SK-N-SH (cell line): ENCODE measurements at places on chromosomes 5 and 9. TPM values are rescaled to one million over a fixed set of nuclear protein-coding genes. Genes with fewer than 3 reads are reported as not detected.
A peak's percentile ranks its signal among the peaks of the same experiment; 100 is the strongest.

GRCh38 chr5:109413458-109413857 is 3.7 kb upstream of the PJA2 start:
- no peak for DNase-seq

DNA sequence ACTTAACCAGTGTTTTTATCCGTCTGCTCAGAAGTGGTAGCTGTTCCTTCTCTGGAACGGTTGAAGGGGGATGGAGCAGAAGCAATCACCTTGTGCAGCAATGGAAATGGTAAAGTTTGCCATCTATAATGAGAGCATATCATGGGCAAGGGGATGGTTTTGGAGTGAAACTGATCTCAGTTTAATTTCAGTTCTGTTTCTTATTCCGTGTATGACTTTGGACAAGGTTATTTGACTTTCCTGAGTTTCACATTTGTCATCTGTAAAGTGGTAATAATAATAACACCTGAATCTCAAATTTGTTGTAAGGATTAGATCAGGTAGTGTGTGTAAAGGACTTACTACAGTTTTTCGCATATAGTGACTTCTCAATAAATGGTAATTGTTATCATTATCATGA is 106.1 kb downstream of the PCSK1 start:
- no peak for DNase-seq

- no peak for DNase-seq
Observed at GRCh38 chr5:116652903-116653302, 78.3 kb upstream of the SEMA6A start.

GRCh38 chr5:152547202-152547601 is 142.1 kb upstream of the NMUR2 start:
- no peak for DNase-seq

DNA sequence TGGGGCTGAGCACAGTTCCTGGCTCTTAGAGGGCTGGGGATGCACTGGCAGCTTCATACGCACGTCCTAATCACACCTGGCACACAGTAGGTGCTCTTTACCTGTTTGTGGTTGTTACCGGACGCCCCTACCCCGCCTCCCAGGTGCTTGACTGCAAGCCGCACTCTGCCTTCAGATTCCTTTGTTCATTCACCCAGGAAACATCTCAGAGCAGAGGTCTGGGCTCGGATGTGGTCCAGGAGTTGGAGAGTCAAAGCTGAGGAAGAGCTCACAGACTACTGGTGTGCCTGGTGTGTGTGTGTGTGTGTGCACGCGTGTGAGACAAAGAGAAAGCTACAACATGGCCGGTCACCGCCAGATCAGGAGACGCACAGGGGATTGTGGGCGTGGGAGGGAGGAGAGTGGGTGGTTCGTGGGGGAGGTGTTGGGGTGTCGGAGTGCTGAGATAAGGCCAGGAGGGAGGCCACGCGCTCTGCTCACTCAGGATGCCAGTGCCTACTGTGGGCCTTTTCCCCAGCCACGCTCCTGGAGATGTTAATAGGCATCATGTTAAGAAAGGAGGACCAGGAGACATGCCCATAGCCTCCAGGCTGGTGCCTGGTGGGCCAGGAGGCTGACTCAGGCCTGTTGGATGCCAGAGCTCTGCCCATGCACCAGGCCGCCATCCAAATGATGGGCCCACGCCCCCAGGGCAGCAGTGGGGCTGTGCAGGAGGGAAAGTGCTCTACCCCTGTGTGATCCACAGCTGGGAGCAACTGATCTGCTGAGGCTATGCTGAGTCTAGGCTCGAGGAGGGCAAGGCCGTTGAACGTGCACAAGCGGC is 39.9 kb downstream of the CRB2 start:
- no peak for DNase-seq

GRCh38 chr5:176180339-176180738 is 57.9 kb upstream of the SIMC1 start:
- DNase-seq = no peak

DNA sequence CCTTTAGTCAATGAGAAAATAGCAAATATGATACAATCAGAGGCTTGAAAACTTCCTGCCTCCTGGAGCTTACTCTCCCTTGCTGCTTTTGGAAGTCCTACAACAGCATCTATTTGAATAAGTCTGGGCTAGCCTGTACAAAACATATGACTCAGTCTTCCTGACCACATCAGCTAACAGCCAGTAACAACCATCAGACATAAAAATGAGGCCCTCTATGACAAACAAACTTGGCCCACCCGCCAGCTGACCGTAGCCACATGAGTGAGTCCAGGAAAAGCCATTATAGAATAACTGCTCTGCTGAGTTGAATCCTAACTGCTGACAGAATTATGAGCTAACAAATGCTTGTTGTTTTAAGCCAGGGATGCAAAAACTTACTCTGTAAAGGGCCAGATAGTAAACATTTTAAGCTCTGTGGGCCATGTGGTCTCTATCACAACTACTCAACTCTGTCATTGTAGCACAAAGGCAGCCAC is 347.6 kb downstream of the PTPRD start:
- DNase-seq = no peak

GRCh38 chr9:23447166-23447565 is 378.9 kb downstream of the ELAVL2 start:
- DNase-seq = no peak

DNA sequence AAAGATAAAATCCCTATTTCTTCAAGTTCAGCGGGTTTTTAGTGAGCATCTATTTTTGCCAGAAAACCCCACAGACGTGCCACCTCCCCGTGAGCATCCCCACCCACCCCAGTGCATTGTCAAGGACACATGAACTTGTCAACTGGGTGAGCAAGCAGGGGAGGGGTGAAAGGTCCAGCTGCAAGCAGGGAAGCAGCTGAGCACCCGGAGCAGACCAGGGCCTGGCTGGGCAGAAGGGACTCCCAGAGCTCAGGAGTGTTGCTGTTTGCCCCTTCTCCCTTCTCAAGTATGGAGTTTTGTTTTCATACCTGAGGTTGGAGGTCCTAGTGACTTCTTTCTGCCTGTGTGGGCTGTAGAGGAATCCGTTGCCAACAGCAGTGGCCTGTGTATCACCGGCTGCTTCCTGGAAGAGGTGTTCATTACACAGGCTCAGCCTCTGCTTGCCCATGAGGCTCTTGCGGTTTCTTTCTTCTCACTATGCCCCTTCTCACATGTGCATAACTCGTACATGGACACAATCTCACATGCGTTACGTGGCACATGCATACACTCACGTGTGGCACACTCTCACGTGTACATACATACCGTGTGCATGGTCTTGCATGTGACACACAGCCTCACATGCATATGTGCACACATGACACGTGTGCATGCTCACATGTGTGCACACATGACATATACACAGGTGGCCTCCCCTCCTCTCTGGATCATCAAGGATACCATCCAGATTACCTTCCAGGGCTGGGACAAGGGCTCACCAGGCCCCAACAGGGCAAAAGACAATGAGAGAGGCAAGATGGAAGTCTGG is 126.7 kb downstream of the MVB12B start:
- DNase-seq = no peak

- peak; percentile 14 for DNase-seq
Observed at GRCh38 chr9:77851882-77852595, 179.6 kb downstream of the GNAQ start.

GRCh38 chr9:80498001-80498555 is 926.3 kb downstream of the TLE4 start:
- no peak for DNase-seq

DNA sequence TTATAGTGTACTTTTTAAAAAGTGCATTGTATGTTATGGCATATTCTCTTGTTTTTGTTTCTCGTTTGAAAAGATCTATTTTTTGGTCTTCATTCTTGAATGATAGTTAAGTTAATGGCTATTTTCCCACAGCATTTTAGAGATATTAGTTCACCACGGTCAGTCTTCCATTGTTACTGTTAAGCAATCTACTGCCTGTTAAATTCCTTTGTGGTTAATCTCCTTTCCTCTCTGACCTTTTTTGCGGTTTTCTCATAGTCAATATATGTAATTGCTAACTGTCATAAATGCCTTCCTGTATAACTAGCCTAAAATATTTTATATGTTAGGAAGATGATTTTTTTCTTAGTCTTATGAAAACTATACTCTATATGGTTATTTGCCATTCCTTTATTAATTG is 250.8 kb upstream of the FBXL7 start:
- DNase-seq = no peak

GRCh38 chr5:83426855-83427254 is 44.7 kb upstream of the VCAN start:
- DNase-seq = no peak

DNA sequence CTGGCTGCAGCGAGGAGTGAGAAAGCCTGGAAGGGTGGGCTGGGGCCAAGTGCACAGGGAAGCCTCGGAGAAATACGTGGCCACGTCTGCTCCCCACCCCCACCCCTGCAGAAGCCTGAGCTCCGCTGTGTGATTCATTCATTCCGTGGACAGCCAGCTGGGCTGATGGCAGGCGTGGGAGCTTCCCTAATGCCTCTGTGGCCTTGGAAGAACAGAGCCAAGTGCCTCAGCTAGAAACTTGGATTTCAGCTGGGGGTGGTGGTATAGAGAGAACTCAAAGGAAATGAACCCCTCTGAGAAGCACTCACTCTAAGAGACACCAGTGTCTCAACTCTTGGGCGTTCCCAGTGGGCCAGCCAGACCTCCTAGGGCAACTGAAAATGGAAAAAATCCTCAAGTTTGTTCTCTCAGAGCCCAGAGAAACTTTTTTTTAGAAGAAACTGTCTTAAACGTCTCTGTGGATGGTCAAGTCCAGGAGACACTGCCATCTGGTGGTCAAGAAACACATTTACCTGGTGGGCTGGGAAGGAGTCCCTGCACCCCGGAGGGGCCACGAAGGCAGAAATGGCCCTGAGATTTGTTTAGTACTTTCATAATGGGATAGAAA is 18.0 kb downstream of the ATOX1 start:
- peak; percentile 70 for DNase-seq

GRCh38 chr5:60101573-60101972 is 208.0 kb upstream of the PDE4D start:
- DNase-seq = no peak

DNA sequence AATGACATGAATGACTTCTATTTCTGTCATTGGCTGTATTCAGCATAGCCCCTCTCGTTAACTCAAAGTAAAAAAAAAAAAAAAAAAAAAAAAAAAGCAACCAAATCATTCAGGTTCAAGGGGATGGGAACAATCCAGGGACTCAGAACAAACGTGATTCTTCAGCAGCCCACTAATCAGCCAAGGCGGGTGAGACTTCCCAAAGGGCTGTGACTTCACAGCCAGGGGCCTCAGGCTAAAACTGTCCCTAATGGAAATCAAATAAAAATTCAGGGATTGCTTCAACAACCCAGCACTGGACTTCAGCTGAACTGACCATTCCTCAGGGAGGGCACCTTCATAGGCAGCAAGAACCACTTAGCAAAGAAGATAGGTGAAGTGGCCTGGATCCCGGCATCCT is 86.2 kb upstream of the FAM169A start:
- no peak for DNase-seq

- no peak for DNase-seq
Observed at GRCh38 chr9:86766912-86767311, 180.4 kb downstream of the GAS1 start.

- DNase-seq = no peak
Observed at GRCh38 chr5:31638345-31638744, 586 bp upstream of the PDZD2 start.

GRCh38 chr5:97044052-97044451 is 98.4 kb downstream of the LIX1 start:
- no peak for DNase-seq

- DNase-seq = no peak
Observed at GRCh38 chr5:38889424-38889823, 43.6 kb downstream of the OSMR start.

GRCh38 chr5:35101016-35101415 is 53.3 kb upstream of the AGXT2 start:
- no peak for DNase-seq

DNA sequence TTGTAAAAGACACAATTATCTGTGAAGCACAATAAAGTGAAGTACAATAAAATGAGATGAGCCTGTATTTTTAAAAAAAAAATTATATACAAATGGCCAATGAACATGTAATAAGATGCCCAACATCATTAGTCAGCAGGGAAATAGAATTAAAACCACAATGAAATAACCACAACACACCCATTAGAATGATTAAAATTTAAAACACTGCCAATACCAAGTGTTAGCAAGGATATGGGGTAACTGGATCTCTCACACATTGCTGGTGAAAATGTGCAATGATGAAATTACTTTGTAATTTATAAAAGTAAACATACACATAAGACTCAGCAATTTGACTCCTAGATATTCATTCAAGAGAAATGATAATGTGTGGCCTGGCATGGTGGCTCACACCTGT is 62.8 kb downstream of the SHOC1 start:
- DNase-seq = no peak

TRPM6 gene
- 0.03 and 0.08 TPM in 2 replicates for polyA plus RNA-seq

PDE8B gene
- polyA plus RNA-seq = not detected in 2 replicates

WHRN gene
- polyA plus RNA-seq = 2.7 and 4.6 TPM in 2 replicates

PCDHB4 gene
- polyA plus RNA-seq = 0.36 and 0.51 TPM in 2 replicates

DNAH5 gene
- 0.74 and 1.0 TPM in 2 replicates for polyA plus RNA-seq

SLC6A3 gene
- polyA plus RNA-seq = not detected in 2 replicates

PCDHGA2 gene
- polyA plus RNA-seq = 1.4 and 1.5 TPM in 2 replicates

FANCC gene
- polyA plus RNA-seq = 3.5 and 4.5 TPM in 2 replicates

NMUR2 gene
- polyA plus RNA-seq = not detected in 2 replicates

C1QTNF3 gene
- 1.5 and 1.6 TPM in 2 replicates for polyA plus RNA-seq
